ENCODE measurements at places on chromosomes 2 and 18.

GRCh38 chr2:171598713-171599319, 76.5 kb downstream of the CYBRD1 start:
- DNase-seq: no peak

DNA sequence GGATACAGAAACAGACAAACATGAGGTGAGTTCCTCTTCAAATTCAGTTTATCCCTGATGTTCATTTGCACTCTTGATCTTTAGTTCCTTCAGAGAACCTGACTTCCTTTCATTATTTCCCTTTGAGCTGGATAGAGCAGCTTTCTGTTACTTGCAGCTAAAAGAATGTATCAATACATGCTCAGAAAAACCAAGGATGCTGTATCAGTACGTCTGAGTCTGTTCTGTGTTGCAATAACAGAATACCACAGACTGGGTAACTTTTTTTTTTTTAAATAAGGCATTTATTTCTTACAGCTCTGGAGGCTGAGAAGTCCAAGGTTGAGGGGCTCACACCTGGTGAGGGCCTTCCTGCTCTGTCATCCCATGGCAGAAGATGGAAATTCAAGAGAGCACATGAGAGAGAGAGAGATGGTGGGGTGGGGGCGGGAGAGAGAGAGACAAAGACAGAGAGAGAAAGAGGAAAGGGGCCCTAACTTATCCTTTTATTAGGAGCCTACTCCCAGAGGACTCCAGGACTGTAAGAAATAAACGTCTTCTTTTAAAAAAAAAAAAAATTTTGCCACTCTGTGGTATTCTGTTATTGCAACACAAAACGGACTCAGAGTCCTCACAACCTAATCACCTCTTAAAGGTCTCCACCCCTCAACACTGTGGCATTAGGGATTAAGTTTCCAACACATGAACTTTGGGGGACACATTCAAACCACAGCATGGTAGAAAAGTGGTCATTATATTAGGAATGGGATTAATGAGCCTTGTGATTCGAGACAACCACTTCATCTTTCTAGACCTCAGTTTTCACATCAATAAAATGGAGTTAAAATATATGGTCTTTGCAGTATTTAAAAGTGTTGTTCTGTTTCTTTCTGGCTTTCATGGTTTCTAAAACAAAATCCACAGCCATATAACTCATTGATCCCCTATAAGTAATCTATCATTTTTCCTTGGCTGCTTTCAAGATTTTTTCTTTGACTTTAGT, 18.4 kb upstream of the SELENOI start:
- DNase-seq: no peak

- no peak for DNase-seq
These were observed 22.4 kb upstream of the MGAT5 start for GRCh38 chr2:134231301-134231964.

DNA sequence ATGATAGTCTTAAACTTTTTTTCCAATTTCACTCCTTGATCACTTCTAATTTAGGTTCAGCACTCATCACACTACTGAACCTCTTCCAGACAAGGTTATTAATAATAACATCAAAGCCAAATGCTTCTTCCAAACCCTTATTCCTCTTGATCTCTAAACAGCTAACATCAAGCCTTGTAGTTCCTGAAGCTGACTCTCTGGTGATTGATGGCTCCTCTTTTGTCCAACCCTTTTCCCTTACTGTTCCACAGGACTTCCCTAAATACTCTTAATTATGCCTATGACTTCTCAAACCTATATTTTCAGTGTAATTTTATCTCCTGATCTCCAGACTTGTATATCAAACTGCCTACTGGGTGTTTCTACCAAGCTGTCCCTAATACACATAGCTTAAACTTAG, 83.9 kb downstream of the FAM228A start:
- DNase-seq: no peak

DNA sequence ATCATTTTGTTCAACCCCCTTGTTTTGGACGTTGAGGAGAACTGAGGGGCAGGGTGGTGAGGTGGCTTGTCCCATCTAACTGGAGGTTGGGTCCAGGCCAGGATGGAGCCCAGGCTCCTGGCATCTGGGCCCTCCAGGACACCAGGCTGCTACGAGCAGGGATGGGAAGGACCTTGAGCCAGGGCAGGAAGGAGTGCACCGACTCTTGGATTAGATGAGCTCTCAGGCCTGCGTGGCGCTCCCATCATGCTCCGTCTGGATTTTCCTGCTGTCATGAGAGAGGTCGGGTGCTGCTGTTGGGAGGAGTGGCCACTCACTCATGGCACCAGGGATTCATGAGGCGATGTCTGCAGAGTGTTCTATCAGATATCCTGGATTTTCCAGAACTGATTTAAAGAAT, 18.3 kb upstream of the ALLC start:
- DNase-seq: no peak

- DNase-seq: no peak
These were observed 24.2 kb downstream of the TNS1 start for GRCh38 chr2:217978536-217979150.

GRCh38 chr2:120546048-120546864, 189.4 kb upstream of the GLI2 start:
- DNase-seq: no peak

DNA sequence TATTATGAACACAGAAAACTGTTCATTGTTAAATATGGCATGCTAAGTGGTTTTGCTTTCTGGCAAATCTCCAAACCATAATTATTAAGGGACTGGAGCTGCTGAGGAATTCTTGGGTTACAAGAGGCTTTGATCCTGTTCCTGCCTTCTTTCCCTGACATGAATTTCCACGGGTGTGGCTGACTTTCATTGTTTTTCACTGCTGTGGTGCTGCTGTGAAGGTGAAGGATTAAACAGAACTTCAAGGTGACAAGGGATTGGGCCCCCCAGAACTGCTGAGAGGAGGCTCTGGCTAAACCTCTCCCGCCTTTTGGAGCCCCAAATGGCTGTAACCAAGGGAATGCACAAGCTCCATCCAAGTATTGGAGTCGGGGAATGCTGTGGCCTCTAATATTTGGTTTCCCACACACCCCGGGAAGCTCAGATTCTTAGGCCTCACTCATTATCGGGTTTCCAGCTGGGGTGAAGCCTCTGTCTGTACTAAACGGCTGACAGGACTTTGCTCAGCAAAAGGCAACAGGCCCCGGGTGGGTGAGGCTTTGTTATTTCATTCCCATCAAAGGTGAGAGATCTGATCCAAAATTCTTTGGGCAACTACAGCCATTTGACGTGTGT, 29.0 kb upstream of the ZFP36L2 start:
- DNase-seq: no peak

DNA sequence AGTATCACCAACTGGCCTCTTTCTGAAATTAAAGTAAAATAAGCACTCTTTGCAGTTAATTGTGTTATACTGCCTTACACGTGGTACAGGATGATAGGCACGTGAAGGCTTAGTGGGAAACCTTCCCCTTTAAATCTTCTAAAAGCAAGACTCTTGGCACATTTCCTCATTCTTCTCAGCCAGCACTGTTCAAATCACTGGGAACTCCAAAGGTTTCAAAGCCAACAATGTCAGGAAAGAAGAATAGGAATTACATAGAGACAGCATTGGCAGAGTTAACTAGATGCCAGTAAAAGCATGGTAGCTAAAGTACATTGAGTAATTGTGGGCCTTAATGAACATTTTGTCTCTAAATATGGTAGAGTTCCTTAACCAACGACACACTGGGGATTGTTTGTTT, 96.4 kb downstream of the DTNA start:
- no peak for DNase-seq

DNA sequence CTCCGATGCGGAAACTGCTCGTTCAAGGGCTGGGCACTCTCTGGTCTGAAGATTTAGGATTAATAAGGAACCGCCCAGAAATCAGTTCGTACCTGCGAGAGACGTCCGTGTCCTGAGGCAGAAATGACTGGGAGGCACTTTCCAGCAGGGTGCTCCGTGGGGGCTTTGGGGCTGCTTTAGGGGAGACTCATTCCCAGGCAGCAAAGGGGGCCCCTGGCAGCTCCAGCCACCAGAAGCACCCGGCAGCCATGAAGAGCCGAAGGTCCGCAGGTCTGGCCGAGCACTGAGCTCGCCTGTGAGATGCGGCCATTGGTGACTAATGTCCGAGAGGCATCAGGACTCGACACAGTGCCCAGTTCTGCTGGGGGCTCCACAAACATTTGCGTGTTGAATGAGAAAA, 20.9 kb downstream of the KCNG2 start:
- no peak for DNase-seq

DNA sequence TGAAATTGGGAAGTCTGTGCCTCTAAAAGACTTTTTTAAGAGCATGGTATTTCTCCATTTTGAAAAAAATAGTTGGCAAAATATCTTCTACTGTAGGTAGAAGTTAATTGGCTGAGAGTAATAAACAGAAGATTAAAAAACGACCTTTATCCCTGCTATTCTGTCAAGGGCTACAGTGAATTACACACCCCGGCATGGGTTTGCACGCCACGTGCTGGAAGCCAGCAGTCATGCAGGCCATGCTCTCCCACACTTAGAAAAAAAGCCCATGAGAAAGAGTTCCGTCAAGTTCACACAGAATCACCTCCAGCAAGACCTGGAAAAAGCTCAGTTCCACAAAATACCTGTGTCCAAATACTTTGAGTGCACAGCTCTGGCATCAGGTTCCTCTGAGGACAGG, 26.8 kb downstream of the FAM110C start:
- DNase-seq: no peak

DNA sequence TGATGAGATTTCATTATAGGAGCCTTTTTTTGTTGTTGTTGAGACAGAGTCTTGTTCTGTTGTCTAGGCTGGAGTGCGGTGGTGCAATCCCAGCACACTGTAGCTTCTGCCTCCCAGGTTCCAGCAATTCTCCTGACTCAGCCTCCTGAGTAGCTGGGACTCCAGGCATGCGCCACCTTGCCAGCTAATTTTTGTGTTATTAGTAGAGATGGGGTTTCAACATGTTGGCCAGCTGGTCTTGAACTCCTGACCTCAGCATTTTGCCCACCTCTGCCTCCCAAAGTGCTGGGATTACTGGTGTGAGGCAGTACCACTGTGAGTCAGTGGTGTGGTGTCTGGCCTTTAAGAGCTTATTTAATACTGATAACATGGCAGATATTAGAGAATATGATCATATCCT, 60.1 kb downstream of the MOB4 start:
- no peak for DNase-seq

DNA sequence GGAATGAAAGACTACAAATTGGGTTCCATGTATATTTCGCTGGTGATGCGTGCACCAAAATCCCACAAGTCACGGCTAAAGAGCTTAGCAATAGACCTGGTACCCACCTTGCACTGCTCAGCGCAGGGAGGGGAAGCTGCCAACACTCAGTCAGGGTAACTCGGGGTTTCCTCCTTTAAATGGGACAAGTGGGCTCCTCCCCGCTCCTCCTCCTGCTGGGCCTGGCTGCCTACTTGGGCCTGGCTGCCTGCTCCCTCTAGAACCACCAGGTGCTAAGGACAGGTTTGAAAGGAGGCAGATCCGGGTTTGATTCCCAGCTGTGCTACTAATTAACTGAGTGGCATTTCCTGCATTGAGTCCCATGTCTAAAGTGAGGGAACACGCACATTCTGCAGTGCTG, 23.4 kb downstream of the MYO7B start:
- DNase-seq: peak; percentile 41

DNA sequence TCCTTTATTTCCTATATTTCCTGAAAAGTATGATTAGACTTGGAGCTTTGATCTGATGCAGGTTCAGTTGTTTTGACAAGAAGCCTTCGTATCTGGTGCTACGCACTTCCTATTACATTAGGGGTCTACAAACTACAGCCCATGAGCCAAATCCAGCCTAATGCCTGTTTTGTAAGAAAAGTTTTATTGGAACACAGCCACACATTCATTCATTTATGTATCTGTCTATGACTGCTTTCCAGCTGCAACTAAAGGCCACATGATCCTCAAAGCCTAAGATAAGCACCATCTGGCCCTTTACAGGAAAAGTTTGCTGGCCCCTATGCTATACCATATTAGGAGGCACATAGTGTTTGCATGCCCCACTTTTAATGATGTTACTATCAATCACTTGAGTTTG, 26.0 kb downstream of the EIF2AK3 start:
- no peak for DNase-seq

- no peak for DNase-seq
These were observed 28.4 kb upstream of the RNU4ATAC start for GRCh38 chr2:121502246-121502645.

- DNase-seq: no peak
These were observed 57.1 kb upstream of the OTOF start for GRCh38 chr2:26534865-26535662.

- DNase-seq: no peak
These were observed 78.2 kb downstream of the PTGR3 start for GRCh38 chr18:75130591-75131328.

DNA sequence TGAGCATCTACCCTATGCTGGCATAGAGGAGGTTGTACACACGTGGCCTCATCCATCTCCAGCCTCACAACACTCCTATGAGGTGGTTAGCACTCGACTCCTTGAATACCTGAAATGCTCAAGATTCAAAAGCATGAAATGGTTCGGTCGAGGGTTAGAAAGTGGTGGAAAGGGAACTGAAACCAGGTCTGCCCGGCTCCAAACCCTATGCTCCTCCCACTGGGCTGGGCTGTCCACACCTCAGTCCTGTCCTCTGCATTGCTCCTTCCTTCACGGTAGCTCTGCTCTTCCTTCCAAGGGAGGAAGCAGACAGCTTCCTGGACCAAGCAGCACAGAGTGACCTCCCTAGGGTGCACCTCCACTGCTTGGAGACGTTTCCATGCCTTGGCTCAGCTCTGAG, 565.2 kb upstream of the ID2 start:
- no peak for DNase-seq

DNA sequence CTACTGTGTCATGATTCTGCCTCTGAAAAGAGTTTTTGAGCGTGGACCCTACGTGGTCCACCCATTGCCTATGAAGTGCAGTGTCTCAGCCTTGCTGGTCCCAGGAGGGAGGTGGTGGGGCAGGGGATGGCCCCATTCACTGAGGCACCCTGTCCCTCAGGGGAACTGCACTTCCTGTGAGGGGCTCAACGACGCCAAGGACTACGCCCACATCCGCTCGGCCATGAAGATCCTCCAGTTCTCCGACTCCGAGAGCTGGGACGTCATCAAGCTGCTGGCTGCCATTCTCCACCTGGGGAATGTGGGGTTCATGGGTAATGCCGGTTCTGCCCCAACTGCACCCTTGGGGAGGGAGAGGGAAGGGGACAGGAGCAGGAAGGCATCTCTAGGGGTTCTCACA, 42.5 kb downstream of the MYO7B start:
- DNase-seq: peak; percentile 21

GRCh38 chr2:208698114-208698513, 291.5 kb downstream of the PTH2R start:
- DNase-seq: no peak

DNA sequence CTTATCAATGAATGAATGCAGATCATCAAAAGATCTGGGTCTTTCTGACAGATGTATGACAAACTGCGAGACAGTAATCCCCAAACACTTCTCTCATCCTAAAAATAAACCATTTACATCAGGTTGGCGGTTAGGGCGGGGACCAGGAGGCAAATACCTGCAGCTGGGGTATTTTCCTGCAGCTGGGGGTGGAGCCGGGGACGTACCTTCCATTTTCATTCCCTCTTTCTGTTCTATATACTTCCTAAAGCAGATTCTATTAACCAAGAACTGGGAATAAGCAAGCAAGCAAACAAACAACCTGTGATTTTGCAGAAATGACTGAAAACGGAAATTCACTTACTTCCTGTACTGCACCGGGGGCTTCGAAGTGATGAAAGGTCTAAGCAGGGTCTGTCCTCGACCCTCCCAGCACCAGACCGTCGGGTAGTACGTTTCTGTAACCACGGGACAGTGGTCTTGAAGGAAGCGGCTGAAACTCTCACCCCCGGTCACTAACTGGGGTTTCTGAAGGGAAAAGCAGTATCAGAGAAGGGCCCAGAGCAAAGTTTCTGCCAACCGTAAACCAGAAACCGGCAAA, 1.2 kb downstream of the ABHD3 start:
- no peak for DNase-seq

GRCh38 chr2:181426672-181427071, 30.5 kb upstream of the ITGA4 start:
- no peak for DNase-seq
